Body of pancreas (tissue), 4 donors: ENCODE measurements at places on chromosomes 11 and 22. TPM values are rescaled to one million over a fixed set of nuclear protein-coding genes. Genes with fewer than 3 reads are reported as not detected.

The RPS19BP1 gene
- total RNA-seq, result 141 TPM

The KCNK7 gene
- 1.0 TPM for total RNA-seq

The FAM83F gene
- total RNA-seq, result 8.9 TPM

The FIBIN gene
- total RNA-seq, result 9.6 TPM

The GAL3ST1 gene
- total RNA-seq, result 3.4 TPM

The BTG4 gene
- not detected for total RNA-seq

The BCO2 gene
- 3.6 TPM for total RNA-seq

GRCh38 chr22:42732081-42732480 lies 11.4 kb upstream of the A4GALT start:
- no peaks in the 10 kb centered on the region for H3K4me1 ChIP-seq
- no peak overlapping the region for H3K27ac ChIP-seq
- H3K27me3 ChIP-seq, result no peaks in the 10 kb centered on the region
